ENCODE measurements at places on chromosomes 3 and 15.

DNA sequence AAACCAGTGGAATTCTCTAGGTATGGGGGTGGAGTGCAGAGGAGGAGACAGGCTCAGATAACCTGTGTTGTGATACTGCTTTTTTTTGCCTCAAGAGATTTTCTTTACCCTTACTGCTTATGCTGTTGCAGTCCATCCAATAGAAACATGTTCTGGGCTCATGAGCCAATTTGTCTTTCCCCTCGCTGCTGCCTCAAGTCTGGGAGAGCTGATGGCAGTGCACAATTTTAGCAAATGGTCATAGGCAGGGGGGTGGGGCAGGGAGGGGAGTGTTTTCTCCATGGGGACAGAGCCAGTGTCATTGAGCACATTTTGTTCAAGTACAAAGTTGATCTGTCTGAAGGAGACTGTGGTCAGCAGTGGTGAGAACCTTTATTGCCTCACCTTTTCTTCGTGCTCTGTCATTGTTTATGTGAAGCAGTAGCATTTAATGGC, 134.9 kb downstream of the MBNL1 start:
- no peak for DNase-seq

- DNase-seq = no peak
These were observed 247.1 kb downstream of the BBX start for GRCh38 chr3:107769882-107770281.

GRCh38 chr3:13543253-13543652, 5.7 kb upstream of the FBLN2 start:
- DNase-seq = no peak

GRCh38 chr3:13093687-13094086, 20.5 kb upstream of the IQSEC1 start:
- DNase-seq = no peak

GRCh38 chr3:44418549-44418948, 58.9 kb downstream of the ZNF445 start:
- DNase-seq = no peak

Data from stimulated activated CD8-positive, alpha-beta memory T cell treated with anti-CD3 and anti-CD28 coated beads, Interleukin-4, amount 100 ng/mL, for 4 hours (primary cell).